ENCODE measurements at places on chromosomes 1 and 21.

DNA sequence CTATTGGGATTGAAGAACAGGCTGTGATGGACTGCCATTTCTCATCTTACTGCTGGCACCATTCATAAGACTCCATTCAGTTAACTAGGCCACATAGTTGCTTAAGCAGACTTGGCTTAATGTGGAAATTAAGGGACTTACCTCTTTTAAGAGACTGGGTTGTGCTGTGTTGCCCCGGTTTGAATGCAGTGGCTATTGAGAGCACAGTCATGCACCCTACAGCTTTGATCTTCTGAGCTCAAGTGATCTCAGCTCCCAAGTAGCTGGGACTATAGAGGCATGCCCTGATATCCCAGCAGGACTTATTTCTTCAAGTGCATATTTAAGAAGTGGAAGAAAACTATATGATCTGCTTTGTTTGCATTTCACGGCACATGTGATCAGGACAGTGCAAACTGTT, 181.1 kb downstream of the RASAL2 start:
- no peak for DNase-seq

DNA sequence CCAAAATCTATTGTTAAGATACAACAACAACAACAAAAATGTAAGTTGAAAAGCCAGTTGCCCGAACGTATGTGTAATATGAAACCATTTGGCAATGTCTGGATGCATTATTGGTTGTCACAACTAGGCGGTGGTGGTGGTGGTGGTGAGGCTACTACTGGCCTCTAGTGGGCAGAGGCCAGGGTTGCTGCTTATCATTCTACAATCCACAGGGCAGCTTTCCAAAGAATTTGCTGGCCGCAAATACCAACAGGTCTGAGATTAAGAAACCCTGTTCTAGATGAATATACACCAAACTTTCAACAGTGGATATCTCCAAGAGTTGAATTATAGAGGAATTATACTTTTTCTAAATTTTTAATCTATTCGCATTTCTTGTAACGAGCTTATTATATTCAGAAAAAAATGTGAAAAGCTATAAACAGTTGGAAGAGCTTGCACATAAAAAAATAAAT, 26.8 kb upstream of the ZNF697 start:
- no peak for DNase-seq

GRCh38 chr1:242556759-242557158, 32.3 kb upstream of the PLD5 start:
- DNase-seq, result no peak

DNA sequence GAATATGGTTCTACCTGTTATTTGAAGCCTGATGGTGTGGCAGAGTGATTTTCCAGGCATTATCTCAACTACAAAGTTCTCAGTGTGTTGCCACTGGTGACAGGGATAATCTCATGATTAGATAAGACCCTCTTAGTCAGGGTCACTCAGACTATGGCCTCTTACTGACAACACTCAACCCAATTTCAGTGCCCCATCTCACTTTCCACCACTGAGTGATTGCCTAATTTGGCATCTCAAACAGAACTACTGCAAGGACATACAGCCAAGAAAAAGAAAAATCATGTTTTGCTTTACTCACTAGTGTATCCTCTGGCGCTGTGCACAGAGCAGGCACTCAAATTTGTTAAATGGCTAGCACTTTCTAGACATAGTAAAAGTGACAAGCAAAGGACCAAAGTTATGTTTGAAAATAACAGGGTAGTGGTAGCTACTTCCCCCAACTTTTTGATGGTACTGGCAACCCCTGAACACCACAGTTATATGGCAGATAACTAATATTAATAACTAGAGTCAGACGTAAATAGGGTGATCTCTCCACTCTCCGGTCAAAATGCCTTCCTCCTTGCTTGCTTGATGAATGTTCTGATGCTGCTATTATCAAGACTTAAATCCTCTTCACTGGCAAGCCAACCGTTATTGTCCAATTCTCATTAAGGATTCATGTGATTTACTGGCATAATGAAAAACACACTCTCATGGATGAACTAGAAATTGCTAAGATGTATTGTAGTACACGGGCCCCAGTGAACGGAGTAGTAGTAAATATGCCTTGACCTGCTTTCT, 37.1 kb upstream of the SLC30A10 start:
- DNase-seq, result no peak

DNA sequence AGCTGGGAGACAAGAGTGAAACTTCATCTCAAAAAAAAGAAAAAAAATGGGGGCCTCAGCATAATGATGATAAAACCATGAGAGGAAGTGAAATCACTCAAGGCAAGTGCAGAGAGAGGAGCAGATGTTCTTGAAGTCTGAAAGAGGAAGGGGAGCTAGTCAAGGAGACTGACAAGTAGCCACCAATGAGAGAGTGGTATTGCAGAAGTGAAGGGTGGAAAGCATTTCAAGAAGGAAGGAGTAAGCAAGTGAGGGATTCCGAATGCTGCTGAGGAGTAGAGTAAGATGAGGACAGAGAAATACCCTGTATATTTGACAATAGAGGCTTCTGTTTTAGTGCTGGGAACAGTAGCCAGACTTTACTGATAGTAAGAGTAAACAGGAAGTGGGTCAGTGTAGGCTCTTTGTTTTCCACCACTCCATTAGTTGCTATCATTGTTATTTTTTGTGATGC, 2.9 kb downstream of the TATDN3 start:
- no peak for DNase-seq

- no peak for DNase-seq
Observed at GRCh38 chr1:74652711-74653139, 20.9 kb downstream of the ERICH3 start.

GRCh38 chr1:231534703-231535159, 6.3 kb downstream of the TSNAX start:
- DNase-seq, result no peak

DNA sequence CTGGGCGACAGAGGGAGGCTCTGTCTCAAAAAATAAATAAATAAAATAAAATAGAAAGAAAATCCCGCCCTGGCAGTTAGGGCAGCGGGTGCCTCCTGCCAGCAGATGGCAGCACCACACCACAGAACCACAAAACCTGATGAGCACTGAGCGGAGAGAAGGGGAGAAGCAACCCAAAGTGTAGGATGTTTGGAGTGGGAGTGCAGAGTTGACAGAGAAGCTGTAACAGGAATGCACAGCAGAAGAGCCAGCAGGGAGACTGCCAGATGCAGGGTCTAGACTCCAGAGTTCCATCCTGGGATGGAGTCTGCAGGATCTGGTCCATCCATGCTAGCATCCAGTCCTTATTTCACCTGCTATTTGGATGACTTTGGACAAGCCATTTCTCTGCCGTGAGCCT, 29.7 kb upstream of the KIRREL1 start:
- DNase-seq, result peak; percentile 27

DNA sequence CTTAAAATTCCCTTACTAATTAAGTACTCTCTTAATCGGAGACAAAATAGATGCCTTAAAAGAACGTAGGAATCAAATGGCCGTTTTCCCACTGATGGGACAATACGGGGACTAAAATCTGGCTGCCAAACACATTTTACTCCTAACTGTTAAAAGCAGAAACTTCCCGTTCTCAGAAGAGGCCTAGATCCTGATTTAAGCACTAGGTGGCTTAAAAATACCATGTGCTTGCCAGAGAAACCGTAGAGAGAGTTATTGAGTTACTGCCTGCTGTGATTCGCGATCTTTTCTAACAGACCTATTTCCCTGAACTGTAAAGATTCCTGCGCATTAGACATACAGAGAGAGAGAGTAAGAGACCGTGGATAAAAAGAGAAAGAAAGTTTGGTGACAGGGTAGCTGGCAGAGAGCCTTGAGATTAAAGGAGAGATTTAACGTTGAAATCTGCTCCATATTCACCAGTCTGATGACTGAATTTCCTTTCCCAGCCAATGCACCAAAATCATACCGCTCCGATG, 54.4 kb upstream of the STUM start:
- no peak for DNase-seq

GRCh38 chr21:15487196-15487550, 242.6 kb upstream of the USP25 start:
- no peak for DNase-seq

DNA sequence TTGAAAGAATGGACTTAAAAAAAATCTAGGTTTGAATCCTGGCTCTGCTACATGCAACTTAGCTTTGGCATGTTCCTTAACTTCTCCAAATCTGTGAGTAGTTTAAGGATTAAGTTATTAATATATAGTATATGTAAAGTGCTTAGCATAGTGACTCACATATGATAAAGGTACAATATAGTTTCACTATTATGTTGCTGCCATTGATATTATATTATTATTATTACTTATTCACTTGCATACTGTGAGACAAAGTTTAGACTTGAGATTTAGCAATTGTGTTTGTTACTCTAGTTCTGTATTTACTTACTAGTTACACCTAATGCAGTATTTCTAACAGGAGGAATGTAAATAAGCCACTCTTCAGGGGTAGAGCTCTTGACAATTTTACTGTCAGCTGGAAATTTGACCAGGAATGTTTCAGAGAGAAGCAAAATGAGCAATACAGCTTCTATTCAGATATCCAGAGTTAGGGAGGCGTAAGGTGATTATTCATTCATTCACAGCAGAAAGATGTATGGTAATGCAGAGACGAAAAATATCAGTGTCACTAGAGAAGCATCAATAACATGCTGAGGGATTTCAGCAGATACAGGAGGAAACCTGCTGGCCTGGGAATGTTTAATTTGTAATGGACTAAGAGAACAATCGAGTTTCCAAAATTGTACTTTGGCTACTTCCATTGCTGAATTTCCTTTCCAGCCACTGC, 25.5 kb downstream of the RGS7 start:
- DNase-seq, result no peak

GRCh38 chr1:116741836-116742565, 12.2 kb upstream of the CD2 start:
- DNase-seq, result no peak

GRCh38 chr1:44939061-44939460, 47.3 kb downstream of the EIF2B3 start:
- no peak for DNase-seq

GRCh38 chr1:116488071-116488470, 82.8 kb downstream of the CD58 start:
- no peak for DNase-seq

DNA sequence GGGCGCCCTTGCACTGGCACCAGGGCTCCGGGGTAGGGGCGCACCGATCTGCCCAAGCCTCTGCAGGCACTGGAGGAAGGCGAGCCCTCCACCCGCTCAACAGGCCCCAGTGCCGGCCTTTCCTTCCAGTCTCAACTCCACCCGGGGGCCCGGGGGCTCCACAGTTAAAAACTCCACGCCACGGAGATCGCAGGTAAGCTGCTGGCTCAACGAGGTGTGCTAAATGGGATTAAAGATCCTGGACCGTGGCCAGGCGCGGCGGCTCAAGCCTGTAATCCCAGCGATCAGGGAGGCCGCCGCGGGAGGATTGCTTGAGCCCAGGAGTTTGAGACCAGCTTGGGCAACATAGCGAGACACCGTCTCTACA, 536 bp downstream of the HSF2BP start:
- no peak for DNase-seq

DNA sequence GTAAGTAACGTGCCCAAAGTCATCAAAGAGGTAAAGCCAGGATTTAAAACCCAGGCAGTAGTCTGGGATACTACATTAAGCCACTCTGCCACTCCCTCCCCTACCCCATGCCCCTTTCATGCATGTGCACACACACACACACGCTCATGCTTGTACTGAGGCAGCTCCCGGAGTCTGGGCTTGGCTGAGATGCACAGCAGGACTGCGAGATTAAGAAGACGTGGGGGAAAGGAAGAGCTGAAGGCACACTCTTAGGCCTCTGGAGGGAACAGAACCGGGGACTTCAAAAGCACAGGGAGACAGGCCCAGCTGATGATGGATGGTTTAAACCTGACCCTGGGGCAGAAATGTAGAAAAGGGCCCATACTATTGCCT, 98.3 kb downstream of the GLIS1 start:
- DNase-seq, result no peak

DNA sequence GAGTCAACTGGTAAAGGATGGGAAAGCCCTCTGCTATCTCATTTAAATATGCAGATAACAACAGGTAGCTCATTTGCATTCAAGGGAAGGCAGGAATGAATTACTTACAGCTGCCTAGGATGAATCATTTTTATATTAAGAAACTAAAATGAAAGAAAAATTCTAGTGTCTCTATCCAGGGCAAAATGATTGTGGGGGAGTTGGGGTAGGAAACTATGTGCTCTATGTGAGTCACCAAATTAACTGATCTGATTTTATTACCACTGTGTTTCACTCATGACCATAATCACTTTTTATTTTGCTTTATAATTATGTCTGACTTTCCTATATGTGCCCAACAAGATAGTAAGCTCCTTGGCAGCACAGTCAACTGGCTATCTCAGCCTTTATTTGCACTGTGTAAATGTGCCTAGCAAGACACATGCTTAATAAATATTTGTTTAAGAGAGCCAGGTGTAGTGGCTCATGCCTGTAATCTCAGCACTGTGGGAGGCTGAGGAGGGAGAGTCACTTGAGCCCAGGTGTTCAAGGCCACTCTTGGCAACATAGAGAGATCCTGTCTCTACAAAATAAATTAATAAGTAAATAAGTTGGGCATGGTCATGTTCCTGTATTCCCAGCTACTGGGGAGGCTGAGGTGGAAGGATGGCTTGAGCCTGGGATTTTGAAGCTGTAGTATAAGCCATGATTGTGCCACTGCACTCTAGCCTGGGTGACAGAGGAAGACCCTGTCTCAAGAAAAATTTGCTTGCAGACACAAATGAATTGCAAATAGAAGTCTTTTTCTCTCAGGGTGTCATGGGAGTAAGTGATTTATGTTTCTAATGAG, 84.1 kb downstream of the SPAG17 start:
- DNase-seq, result no peak

GRCh38 chr1:60965280-60965854, 117.0 kb upstream of the NFIA start:
- no peak for DNase-seq

DNA sequence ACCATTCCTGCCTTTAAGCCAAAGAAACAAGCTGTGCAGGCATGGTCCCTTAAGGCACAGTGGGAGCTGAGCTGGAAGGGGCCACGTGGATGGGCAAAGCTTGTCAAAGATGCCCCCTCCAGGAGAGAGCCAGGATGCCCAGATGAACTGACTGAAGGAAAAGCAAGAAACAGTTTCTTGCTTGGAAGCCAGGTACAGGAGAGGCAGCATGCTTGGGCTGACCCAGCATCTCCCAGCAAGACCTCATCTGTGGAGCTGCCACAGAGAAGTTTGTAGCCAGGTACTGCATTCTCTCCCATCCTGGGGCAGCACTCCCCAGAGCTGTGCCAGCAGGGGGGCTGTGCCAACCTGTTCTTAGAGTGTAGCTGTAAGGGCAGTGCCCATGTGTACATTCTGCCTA, 1.3 kb upstream of the SLC50A1 start:
- no peak for DNase-seq

DNA sequence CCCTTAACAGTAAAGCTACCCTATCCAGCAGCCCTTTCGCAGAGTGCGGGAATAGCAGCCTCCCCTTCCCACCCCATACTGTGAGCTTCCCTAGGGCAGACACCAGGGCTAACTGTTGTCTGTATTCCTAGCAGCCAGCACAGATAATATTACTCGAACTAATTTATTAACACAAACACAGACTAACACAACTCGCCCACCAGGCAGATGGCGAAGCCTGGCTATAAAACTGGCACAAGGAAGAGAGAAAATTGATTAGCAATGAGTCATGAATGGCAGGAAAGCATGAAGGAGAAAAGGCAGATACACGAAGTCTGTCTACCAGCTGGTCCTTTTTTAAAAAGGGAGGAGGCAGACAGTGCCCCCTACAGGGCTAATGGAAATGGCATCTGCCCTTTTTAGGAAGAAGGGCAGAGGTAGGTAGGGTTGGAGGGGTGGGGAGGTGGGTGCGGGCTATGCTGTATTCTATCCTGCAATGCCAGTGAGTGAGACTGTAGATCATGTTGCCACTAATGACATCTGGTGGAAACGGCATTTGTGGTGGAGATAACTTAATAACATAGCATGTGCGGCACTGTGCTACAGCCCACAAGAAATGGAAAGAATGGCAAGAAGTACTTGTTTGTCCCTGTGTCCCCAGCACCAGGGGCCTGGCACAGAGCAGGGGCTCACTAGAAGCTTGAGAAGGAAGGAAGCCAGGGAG, 30.6 kb upstream of the CTPS1 start:
- DNase-seq, result peak; percentile 46
